ENCODE measurements at places on chromosomes 7 and 10. TPM values are rescaled to one million over a fixed set of nuclear protein-coding genes. Genes with fewer than 3 reads are reported as not detected.

GRCh38 chr7:132572526-132572925, 3.7 kb downstream of the PLXNA4 start:
- peaks cover 10% of the 10 kb centered on the region for H3K4me1 ChIP-seq
- no peak for DNase-seq
- H3K36me3 ChIP-seq: no peaks in the 10 kb centered on the region
- no peak overlapping the region for H3K27ac ChIP-seq

DNA sequence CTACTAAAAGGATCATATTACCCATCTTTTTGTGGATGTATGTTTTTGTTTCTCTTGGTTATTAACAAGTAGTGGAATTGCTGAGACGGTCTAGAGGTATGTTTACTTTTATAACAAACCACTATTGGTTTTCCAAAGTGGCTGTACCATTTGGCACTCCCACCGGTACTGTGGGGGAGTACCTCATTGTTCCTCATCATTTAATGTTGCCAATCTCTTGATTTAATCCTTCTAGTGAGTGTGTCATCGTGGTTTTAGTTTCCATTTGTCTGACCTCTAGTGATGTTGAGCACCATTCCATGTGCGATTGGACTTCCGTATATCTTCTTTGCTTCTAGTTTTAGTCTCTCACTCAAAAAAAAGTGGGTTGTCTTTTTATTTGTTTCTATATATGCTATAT, 50.4 kb downstream of the RBM33 start:
- H3K4me3 ChIP-seq: no peak overlapping the region
- no peak overlapping the region for H3K27ac ChIP-seq
- H3K27me3 ChIP-seq: no peaks in the 10 kb centered on the region
- peaks cover 10% of the 10 kb centered on the region for H3K4me1 ChIP-seq

- H3K36me3 ChIP-seq: no peaks in the 10 kb centered on the region
- peaks cover 2% of the 10 kb centered on the region for H3K4me1 ChIP-seq
These were observed 17.5 kb upstream of the TECTB start for GRCh38 chr10:112265745-112266144.

DNA sequence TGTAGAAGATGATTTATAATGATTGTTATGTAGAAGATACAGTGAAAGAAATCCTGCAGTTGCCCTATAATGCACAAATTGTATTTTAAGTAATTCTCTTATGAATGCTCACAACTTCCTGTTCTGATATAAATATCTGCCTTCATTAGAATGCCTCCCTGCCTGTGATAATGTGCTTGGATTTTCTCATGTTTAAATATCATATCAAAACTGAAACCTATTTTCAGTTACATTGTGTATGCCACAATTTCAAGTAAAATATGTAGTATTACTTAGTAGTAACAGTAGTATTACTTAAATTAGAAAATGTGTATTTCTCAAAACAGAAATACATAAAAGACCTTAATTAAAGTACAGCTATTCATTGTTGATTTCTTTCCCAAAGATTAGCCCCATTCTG, 41.1 kb upstream of the TFEC start:
- no peak overlapping the region for H3K27ac ChIP-seq
- no peak for DNase-seq

GRCh38 chr10:103648636-103649532, 155.4 kb downstream of the NEURL1 start:
- no peak overlapping the region for H3K4me3 ChIP-seq
- peaks cover 9% of the 10 kb centered on the region for H3K36me3 ChIP-seq
- H3K27ac ChIP-seq: peak overlapping the region; percentile 2
- DNase-seq: no peak
- H3K4me1 ChIP-seq: peaks cover 61% of the 10 kb centered on the region

GRCh38 chr7:90621125-90621746, 25.1 kb downstream of the CDK14 start:
- no peaks in the 10 kb centered on the region for H3K27me3 ChIP-seq
- H3K4me3 ChIP-seq: no peak overlapping the region
- peaks cover 44% of the 10 kb centered on the region for H3K4me1 ChIP-seq
- no peaks in the 10 kb centered on the region for H3K36me3 ChIP-seq
- no peak overlapping the region for H3K27ac ChIP-seq

- H3K36me3 ChIP-seq: peaks cover 9% of the 10 kb centered on the region
- H3K4me3 ChIP-seq: no peak overlapping the region
- H3K27me3 ChIP-seq: no peaks in the 10 kb centered on the region
- H3K4me1 ChIP-seq: peaks cover 59% of the 10 kb centered on the region
These were observed 21.5 kb downstream of the RBM33 start for GRCh38 chr7:155665957-155666287.

C7orf57 gene
- total RNA-seq: not detected

CACNA2D1 gene
- 10.3 TPM for total RNA-seq

CHAT gene
- total RNA-seq: not detected

DNA sequence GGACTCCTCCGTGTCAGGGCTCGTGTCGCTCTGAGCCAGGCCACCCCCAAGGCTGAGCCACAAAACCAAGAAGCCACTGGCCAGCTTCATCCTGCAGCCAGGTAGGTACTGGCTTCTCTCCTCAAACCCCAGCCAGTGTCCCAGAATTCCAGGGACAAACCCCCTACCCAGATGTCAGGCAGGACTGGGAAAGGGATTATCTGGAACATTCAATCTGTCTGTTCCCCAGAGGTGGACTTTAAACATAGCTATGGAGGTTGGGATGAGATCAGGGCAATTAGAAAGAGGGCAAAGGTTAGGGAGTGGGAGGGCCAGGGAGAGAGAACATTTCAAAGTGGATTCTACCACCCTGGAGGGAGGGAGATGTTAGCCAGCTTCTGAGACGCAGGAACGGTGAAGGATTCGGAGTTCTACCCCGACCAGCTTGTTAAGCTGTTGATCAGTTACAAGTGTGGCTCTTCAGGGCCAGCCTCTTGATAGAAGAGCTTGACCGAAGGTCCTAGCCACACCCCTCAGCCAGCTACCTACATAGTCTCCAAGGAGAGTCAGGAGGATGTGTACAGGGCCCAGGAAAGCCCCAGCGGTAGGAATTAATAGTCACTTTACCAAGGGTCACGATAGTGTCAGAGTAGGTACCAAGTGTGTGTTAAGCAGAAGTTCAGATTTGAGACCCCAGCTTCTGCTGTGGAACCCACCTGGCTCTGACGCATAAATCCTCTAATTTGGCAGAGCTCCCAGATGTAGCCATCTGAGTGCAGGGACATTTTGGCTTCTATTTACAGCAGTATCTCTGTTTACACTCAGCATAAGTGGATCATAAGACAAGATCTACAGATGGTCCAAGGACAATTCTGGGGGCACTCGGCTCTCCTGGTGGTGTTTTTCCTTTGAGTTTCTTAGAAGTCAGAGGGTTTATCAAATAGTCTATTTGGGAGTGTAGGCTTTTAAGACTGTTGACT, at the start of gene PLA2G12B:
Gene PLA2G12B, minus strand, starts transcription at position 211 of the 959 bp plus-strand sequence. Its CDS starts 121 bp downstream, at position 90.
- H3K4me3 ChIP-seq: no peak within 1 kb of the TSS
- no peaks in the 10 kb centered on the region for H3K36me3 ChIP-seq
- H3K4me1 ChIP-seq: no peaks in the 10 kb centered on the region
- no peak within 1 kb of the TSS for H3K27ac ChIP-seq
- H3K27me3 ChIP-seq: no peaks in the 10 kb centered on the region

DNA sequence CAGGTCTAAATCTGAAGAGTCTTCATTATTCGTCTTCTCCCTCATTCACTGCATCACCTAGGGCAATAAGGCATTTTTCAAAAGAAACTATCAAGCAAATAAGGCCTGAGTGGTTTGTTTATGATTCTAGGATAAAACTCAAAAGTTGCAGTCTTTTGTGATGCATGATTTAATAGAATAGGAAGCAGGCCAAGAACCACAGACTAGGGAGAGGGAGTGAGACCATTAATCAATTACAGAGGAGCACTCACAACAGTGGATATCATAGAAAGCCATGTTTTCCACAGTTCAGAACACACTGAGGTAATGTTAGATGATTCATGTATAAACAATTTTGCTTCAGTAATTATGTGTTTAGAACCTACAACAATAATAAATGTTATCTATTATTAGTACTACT, 87.8 kb upstream of the LRRTM3 start:
- DNase-seq: no peak
- no peaks in the 10 kb centered on the region for H3K27me3 ChIP-seq
- no peak overlapping the region for H3K4me3 ChIP-seq
- H3K4me1 ChIP-seq: no peaks in the 10 kb centered on the region
- no peak overlapping the region for H3K27ac ChIP-seq

DNA sequence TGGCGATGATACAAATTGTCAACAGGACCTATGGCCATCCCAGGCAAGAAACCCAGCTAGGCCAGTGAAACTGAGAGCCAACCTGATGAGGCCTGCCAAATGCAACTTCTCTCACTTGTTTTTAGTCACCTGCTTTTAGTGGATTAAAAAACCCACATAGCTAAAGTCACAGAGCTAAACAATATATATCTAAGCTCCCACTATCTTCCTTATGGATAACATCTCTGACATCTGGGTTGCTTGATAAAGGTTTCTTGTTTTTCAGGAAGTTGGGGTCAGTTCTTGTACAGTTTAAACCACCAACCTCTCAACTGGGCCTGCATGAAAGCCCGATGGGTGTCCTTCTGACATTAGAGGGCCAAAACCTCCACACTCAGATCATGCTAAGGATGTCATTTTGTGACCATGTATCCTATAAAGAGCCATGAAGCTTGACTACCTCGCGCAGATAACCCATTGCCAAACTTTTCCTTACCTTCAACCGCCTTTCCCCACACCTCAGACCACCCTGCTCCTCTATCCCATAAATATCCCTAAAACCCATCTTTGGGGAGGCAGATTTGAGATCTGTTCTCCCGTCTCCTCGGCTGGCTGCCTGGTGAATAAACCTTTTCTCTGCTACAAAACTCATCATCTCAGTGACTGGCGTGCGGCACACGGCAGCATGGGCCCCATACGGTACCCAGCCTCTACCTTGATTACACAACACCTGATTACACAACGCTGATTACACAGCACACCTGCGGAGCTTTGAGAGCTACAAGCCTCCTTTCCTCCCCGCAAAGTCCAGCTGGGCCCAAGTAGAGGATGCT, 797 bp upstream of the STMP1 start:
- peak overlapping the region; percentile 96 for H3K27ac ChIP-seq
- peaks cover 15% of the 10 kb centered on the region for H3K4me1 ChIP-seq
- H3K4me3 ChIP-seq: peak overlapping the region; percentile 100
- no peaks in the 10 kb centered on the region for H3K36me3 ChIP-seq

- no peaks in the 10 kb centered on the region for H3K27me3 ChIP-seq
- no peak for DNase-seq
- H3K4me1 ChIP-seq: no peaks in the 10 kb centered on the region
- H3K27ac ChIP-seq: no peak overlapping the region
These were observed 92.9 kb upstream of the SH2B2 start for GRCh38 chr7:102193806-102194205.

ITPRID1 gene
- not detected for total RNA-seq

MAGI2 gene
- total RNA-seq: 12.8 TPM

GRCh38 chr7:41826641-41827040, 123.8 kb upstream of the INHBA start:
- no peak overlapping the region for H3K27ac ChIP-seq
- H3K4me1 ChIP-seq: no peaks in the 10 kb centered on the region
- no peak overlapping the region for H3K4me3 ChIP-seq
- no peaks in the 10 kb centered on the region for H3K27me3 ChIP-seq
- DNase-seq: no peak

GRCh38 chr7:150450491-150451001, at the start of gene GIMAP8:
Gene GIMAP8 (plus strand): TSS chr7:150450630. CDS start chr7:150466699, 16,069 bp downstream.
- peak within 1 kb of the TSS; percentile 58 for H3K4me3 ChIP-seq
- peaks cover 12% of the 10 kb centered on the region for H3K4me1 ChIP-seq
- H3K27ac ChIP-seq: peak within 1 kb of the TSS; percentile 87

DNA sequence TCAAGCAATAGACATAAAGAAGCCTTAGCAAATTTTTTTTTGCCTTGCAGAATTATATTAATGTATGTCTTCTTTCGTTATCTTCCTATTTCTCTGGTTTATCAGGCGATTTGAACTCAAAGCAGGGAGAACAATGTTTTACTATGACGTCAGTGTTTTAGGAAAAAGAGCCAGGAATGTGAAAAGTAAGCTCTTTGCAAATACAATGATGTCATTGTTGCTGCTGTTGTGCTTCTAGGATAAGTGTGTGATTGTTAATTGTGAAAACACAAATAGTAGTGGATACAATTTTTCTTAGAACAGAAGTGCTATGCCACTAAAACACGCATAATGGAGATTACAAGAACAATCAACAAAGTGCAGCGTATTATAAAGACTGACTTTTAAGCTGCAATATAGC, 9.5 kb upstream of the AUTS2 start:
- DNase-seq: no peak
- no peaks in the 10 kb centered on the region for H3K27me3 ChIP-seq
- no peaks in the 10 kb centered on the region for H3K4me1 ChIP-seq
- H3K27ac ChIP-seq: no peak overlapping the region
- no peaks in the 10 kb centered on the region for H3K36me3 ChIP-seq

DNA sequence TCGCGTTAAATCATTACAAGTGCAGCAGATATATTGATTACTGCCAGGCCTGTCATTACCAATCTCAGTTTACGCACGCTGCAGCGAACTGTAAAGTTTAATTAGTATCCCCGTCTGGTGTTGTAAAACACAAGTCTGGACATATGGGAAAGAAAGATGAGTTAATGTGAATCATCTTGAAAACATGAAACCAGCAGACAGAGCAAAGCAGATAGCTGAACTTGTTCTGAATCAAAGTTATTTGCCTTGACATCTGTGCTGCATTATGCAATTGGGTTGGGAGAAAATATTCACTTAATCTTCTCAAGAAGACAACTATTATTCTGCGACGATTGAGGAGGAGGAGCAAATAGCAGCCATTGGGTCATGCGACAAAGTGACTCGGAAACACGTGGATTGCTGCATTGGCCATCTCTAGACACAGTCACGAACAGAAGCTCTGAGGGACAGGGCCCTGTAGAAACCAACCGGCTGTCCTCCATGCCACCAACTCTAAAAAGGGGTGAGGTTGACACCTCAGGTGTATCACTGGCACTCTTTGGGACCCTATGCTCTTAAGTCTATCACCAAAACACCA, 156.3 kb upstream of the C7orf33 start:
- H3K27me3 ChIP-seq: no peaks in the 10 kb centered on the region
- H3K4me3 ChIP-seq: no peak overlapping the region

Measured in upper lobe of right lung (tissue), 1 donor.